ENCODE measurements at places on chromosomes 12 and 14.

DNA sequence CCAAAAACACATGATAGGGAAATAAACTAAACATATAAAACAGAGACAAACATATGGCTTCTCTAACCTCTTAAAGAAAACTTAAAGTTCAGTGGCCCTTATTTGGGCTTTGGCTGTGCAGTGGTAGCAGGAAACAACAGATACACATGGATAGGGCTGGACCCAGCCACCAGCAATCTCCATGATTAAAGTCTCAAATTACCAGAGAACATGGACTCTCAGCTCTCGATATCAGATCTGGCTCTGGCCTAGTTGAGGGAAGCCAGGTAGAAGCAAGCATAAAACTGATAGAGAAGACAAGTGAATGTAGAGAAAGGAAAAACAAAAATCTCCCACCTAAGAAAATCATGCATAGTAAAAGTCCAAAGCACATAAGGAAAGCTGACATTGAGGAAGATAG is 164.8 kb downstream of the ITPR2 start:
- no peak for DNase-seq

GRCh38 chr14:25350802-25351201 is 300.9 kb upstream of the STXBP6 start:
- no peak for DNase-seq

DNA sequence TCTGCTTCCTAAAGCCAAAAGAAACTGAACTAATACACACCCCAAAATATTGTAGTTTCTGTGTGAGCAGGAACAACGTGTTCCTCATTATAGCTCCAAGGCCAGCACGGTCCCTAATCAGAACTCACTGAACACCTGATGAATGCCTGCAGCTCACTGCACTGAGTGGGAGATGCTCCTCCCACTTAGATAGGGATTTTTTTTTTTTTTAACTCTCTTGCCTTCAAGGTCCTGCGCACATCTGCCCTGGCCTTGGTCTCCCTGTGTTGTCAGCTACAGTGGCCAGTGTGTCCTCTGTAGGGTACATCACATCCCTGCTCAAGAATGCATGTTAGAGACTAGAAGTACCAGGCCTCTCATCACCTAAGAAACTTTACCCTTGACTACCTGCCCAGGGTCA is 44.3 kb upstream of the TMPO start:
- DNase-seq: no peak

GRCh38 chr14:68364792-68365192 is 428.1 kb downstream of the ZFP36L1 start:
- DNase-seq: no peak

- peak; percentile 67 for DNase-seq
Measured at GRCh38 chr14:64952598-64953309, 10.2 kb upstream of the GPX2 start.

- no peak for DNase-seq
Measured at GRCh38 chr12:54937376-54937775, 47.2 kb downstream of the TESPA1 start.

GRCh38 chr12:122813310-122813713 is 21.9 kb upstream of the HIP1R start:
- peak; percentile 39 for DNase-seq

- no peak for DNase-seq
Measured at GRCh38 chr12:93483151-93483807, 16.0 kb downstream of the MRPL42 start.

DNA sequence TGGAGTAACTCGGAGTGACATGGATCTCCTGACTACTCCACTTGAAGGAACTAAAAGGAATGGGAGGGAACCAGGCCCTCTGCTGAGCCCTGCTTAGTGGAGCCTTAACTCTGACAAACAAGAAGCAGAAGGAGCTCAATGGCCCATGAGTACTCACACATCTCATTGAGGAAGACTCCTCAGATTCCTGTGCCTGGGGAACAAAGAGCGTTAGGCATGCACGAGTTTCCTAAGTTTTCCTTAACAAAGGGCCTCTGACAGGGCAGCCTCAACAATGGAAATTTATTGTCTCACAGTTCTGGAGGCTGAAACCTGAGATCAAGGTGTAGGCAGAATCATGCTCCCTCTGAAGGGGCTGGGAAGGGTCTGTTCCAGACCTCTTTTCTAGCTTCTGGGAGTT is 185.7 kb upstream of the NTF3 start:
- no peak for DNase-seq

DNA sequence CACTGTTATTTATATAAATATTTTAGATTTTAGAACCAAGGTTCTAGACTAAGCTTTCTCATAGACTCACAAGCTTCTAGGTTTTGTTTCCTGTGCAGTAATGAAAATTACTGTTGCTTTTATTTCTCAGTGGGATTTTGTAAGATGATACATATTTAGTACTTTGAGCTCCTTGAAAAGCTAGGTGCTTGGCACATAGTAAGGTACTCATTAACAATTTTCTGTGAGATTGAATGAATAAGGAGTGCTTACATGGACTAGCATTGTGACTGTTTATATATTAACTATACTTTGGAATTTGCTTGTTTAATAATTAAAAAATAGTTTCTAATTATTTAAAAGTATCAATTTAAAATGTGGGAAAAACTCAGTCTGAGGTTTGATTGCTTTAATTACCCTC is 85.7 kb downstream of the MIA2 start:
- no peak for DNase-seq

GRCh38 chr12:92735131-92735721 is 32.4 kb downstream of the PLEKHG7 start:
- DNase-seq: no peak

- no peak for DNase-seq
Measured at GRCh38 chr12:50923361-50924130, 28.8 kb upstream of the HIGD1C start.

- DNase-seq: no peak
Measured at GRCh38 chr12:92977326-92977725, 48.2 kb upstream of the EEA1 start.

- no peak for DNase-seq
Measured at GRCh38 chr12:29732593-29732992, 51.1 kb downstream of the TMTC1 start.
